ENCODE measurements at places on chromosomes 12 and 14.

GRCh38 chr12:6927379-6928021 is at the start of gene ATN1:
TSS of gene ATN1 (plus strand) at chr12:6927959. CDS start at chr12:6934002, 6,043 bp downstream.
- peak; percentile 94 for DNase-seq

DNA sequence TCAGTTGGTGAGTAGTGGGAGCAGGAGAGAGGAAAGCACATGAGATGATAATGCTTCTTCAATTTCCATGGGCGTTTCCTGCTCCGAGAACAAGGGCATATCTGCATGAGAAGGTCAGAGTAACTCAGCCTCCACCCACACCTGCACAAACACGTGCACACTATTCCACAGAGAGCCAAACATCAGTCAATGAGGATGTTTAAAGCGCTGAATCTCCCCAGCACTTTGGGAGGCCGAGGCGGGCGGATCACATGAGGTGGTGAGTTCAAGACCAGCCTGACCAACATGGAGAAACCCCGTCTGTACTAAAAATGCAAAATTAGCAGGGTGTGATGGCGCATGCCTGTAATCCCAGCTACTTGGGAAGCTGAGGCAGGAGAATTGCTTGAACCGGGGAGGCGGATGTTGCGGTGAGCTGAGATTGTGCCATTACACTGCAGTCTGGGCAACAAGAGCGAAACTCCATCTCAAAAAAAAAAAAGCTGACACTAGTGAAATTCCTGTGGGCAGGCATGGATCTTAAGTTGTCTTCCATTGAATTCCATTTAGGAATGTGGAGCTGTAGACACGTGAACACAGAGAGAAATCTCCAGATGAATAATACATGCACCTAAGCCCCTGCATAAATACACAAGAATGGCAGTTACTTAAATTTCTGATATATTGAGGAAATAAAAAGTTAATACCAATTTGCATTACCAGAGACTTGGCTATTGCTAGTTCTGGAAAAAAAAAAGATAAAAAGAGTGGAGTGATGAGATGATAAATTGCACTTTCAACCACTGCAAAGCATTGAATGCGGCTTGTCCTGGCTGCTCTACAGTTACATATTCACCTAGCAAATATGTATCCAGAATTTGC is 1097.4 kb upstream of the TMEM132C start:
- DNase-seq = no peak

DNA sequence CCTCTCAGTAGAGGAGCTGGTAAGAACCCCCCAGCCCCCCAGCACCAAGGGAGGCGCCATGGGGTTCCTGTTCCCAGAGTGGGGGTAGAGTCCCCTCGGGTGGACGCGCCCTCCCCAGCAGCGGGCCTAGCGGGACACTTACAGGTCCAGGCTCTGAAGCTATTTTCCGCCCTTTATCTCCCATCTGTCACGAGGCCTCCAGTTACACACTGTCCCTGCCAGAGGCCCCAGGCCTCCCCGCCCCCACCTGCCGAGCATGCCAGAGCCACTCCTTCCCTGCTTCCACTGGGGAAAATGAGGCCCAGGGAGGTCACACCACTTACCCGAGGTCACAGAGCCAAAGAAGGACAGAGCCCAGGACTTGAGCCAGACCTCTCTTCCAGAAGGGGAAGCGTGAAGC is 3.1 kb downstream of the C14orf180 start:
- no peak for DNase-seq

GRCh38 chr12:130334937-130335336 is 2.8 kb upstream of the PIWIL1 start:
- DNase-seq = no peak

- no peak for DNase-seq
Measured at GRCh38 chr12:26690601-26691000, 142.4 kb downstream of the ITPR2 start.

DNA sequence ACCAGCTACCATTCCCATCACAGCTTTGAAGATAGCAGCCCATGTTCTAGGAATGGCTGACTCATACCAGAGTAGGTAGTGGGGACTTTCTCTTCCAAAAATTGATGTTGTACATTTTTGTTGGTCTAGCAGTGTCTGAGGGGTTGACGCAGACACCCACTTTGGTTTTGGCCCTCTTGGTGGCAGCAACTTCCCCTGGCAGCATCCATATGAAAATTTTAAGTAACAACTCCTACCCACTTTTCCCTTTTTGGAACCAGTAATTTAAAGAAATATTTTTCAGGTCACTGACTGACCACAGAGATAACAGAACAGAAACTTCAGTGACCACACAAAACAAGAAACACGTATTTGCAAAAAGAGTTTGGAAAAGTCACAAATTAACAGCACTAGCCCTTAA is 162.0 kb upstream of the TMCC3 start:
- DNase-seq = no peak

- no peak for DNase-seq
Measured at GRCh38 chr14:84436528-84436927, 1093.4 kb upstream of the FLRT2 start.

- peak; percentile 25 for DNase-seq
Measured at GRCh38 chr12:32264961-32265360, 134.4 kb upstream of the FGD4 start.

GRCh38 chr12:130044991-130045621 is 117.2 kb upstream of the FZD10 start:
- peak; percentile 0 for DNase-seq

DNA sequence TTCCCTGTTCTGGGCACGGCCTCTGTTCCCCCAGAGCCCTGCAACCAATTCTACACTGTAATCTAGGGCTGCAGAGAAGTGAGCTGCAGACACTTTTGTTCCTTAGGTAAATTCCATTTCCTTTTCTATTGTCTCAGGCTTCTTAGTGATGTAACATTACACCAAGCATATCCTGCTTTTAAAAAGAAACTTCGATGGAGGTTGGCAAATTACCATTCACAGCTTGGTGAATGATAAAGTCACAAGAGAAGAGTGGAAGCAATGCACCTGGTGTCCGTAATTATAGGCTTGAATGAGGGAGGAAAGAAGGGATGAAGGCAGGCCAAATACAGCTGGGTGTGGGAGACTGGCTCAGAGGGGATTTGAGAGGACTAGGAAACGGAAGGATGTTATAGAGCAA is 68.6 kb downstream of the PPM1A start:
- no peak for DNase-seq

GRCh38 chr14:100834082-100834793 is 8.3 kb downstream of the MEG3 start:
- no peak for DNase-seq

GRCh38 chr12:12788131-12788530 is 2.7 kb downstream of the APOLD1 start:
- no peak for DNase-seq

DNA sequence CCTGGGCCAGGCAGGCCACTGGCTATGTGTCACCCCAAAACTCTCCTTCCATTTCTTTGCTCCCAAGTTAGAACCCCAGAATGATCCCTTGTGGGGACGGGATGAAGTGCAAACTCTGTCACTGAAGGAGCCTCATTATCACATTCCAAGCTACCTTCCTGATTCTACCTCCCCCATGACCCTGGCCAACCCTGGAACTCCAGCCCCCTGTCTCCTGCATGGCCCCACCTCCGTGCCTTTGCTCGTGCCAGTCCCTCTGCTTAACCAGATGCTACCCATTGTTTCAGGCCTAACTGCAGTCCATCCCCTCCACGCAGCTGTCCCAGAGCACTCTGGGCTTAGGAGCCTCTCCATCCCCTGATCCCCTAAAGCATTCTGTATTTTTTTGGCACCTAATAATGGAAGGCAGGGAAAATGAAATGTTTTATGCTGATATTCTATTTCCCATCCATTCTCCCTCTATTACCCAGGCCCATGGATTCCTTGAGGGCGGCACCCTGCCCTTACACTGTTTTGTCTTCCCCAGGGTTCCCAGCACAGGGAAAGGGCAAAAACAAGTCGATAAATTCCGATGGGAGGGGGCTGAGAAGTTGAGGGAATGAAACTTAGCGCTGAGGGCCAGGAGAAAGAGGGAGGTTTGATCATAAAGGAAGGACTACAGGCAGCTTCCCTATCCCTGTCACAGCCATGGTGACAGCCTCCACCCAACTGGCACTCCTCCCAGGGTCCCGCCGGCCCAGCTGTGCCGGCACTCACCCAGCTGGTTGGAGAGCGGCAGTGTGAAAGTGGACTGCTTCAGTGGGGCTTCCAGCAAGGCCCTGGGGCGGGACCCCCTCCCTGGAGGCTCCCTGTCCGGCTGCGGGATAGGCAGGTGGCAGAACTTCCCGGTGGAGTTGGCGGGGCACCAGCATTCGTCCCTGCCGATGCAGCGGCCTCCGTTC is 58.1 kb downstream of the ISCA2 start:
- no peak for DNase-seq

- no peak for DNase-seq
Measured at GRCh38 chr12:68231229-68231628, 5.6 kb upstream of the IL26 start.

DNA sequence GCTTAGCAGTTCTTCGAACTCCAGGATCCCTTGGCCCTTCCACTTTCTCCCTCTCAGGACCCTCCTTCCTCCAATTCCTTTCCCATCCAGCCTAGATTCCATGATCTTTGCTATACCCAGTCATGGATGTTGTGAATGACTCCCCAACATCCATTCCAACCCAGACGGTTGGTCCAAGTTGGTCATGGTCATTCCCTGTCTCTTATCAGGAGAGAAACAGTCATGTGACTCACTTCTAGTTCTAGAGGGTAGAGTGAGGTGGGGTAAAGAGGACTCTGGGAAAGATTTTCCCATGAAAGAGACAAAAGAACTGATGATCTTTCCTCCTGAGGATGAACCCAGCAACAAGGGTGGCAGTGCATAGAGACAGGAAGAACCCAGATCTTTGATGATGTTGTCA is 9.2 kb upstream of the P2RX7 start:
- DNase-seq = no peak

DNA sequence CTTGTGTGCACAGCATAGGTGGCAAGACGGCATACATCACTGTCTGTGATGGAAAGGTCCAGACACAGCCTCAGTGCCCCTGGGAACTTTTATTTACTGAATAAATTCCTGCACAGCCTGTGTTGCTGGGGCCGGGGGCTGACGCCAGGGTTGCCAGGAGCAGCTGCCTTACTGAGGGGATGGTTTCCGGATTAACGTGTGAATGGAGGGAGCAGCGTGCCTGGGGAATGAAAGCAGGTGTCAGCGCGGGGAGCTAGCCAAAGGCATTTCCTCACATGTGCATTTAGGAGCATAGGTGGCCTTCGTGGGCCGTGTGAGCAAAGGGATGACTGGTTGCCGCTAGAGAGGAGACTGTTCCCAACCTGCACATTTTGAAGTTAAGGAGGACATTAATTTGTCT is 41.6 kb downstream of the SFSWAP start:
- no peak for DNase-seq

- DNase-seq = no peak
Measured at GRCh38 chr14:54933006-54933405, 30.4 kb upstream of the GCH1 start.

GRCh38 chr12:47602325-47602724 is 103.5 kb downstream of the RPAP3 start:
- peak; percentile 42 for DNase-seq

DNA sequence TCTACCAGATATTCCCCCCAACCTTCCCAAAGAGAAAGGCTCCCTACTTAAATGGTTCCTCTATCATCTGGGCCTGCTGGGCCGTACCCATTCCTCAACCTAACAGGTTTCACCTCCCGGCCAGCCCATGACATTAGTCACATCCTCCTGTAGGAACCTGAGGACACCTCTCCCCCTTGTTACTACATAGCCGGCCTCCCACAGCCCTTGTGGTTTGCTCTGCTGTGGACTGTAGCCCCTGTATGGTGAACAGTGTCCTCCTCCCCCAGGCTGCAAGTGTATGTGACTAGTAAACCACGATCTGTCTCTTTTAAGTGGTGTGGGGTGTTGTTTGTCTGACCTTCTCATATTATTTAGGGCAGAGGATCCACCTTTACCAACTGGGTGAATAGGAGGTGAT is 371.7 kb downstream of the RGS6 start:
- DNase-seq = no peak

DNA sequence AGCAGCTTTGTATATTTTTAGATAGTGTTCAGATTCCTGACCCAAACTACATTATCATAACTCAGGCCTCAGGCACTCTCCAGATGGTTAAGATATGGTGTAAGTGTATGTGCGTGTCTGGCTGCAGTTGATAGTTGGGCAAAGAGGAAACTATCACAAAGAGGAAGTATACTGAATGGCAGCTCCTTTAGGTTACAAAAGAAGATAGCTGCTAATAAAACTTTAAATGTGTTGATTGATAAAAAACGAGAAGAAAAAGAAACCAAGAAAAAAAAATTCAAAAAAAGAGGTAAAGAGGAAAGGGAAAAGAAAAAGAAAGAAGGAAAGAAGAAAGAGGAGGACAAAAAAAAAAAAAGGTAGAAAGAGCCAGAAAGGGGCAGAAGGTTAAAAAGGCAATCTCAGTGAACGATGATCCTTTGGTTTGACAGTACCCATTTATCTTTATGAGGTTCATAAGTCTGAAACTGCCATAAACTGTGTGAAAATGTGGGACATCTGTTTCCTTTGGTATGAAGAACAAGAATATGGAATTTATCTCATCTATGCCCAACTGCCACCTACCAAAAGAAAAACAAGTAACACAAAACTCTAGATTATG is 42.2 kb downstream of the TAOK3 start:
- DNase-seq = peak; percentile 86

- DNase-seq = no peak
Measured at GRCh38 chr14:104001003-104001402, 58.7 kb upstream of the RD3L start.

DNA sequence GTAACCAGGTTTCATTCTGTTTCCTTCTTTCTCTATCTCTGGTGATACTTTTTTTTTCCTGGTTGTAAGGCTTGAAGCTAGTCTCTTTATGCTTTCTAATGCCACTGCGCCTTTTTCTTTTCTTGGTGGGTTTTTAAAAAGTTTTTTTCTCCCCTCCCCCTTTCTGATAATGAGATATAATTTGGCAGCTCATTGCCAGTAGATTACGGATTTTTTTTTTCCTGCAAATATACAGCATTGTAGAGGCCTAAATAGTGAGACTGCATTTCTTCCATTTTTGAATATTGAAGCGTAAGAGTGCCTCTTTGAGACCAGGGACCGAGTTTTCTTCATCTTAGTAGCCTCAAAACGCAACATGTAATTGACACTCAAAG is 1.1 kb downstream of the PAPOLA start:
- DNase-seq = no peak

GRCh38 chr12:14668591-14668990 is 27.8 kb downstream of the GUCY2C start:
- no peak for DNase-seq

- peak; percentile 54 for DNase-seq
Measured at GRCh38 chr14:55721353-55721752, 141.3 kb downstream of the KTN1 start.

DNA sequence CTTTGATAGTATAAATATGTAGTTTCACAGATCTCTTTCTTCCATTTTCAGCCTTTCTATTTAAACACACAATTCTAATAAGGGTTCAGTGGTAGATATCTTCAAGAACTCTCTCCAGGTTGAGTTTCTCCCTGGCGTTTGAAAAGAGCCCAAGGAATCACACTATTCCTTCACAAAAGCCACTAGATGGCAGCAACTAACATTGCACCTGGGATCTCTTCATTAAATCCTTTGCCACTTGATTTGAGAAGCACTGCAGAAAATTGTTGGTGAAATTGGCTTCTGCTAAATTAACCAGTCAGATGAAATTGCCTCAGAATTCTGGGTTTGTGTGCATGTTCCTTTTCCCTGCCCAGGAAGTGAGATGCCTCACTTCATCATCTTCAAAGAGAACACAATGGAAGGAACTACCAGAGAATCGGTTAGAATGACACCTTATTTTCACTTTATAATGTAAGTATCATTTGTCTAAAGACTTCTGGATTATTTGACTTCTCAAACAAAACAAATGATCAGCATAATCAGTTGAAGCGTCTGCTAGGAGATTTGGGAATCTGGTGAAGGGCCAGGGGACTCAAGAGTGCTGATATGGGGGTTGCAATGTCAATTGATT is 6.8 kb downstream of the CCDC198 start:
- DNase-seq = peak; percentile 68

Data from adipocyte (in vitro differentiated cells).